NCI-H1694 (cell line): ENCODE measurements at places on chromosomes 6 and 20.

GRCh38 chr20:20856306-20856705 lies 143.9 kb upstream of the RALGAPA2 start:
- no peak for DNase-seq

DNA sequence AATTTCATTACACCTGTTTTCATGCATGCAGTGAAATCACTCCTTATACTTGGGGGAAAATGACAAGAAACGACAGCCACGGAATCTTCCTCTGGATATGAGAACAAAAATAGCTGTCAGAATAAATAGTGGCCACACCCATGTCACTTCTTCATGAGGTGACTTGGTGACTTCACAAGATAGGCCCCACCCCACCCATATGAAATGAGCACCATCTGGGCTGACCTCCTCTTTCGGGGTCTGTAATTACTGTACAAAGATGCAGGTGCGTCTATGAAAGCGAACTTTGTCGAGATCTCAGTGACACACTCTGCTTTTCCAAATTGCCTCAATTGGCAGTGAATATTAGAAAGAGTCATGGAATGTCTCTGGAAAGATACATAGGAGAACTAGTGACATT lies 184.2 kb upstream of the CCN2 start:
- DNase-seq, result no peak

DNA sequence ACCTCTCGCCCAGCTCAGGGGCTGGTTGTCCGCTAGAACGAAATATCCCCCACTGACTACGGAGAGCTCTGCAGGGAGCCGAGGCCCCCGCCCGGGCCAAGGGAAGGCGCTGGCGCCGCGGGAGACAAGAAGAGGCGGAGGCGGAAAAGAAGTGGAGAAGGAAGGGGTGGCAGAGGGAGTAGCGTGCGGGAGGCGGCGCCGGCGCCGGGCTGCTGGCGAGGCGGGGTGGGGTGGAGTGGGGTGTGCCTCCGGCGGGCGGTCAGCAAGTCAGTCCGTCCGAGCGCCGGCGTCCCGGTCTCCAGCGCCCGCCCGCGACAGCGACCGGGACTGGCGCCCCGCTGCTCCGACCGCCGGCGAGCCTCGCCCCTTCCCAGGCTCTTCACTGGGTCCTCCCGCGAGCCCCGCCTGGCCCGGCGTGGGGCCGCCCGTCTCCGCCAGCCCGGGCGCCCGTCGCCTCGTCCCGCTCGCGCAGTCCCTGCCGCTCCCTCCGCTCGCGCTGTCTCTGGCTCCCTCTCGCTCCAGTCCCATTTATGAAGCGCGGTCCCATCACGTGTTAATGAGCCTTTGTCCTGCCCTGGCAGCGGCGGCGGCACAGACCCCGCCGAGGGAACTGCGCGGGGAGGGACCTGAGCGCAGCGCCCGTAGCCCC lies at the start of gene CNR1:
CNR1 (minus strand) TSS at position 504 of the 649 bp plus-strand sequence. CDS start 21,073 bp downstream, outside the sequence.
- DNase-seq, result no peak

DNA sequence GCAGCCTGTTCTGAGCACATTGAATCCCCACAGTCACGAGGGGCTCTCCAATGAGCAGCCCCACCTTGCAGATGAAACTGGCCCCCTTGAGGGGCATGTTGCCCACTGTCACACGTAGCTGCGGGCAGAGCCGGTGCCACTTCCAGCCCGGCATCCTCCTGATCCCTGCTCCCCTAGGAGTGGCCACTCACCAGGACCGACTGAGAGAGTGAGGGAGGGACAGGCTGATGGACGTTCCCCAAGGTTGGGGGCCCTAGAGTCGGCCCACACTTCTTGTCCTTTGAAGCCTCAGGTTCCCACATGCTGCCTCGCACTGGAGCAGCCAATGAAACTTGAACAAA lies 10.5 kb downstream of the ENTPD6 start:
- no peak for DNase-seq

DNA sequence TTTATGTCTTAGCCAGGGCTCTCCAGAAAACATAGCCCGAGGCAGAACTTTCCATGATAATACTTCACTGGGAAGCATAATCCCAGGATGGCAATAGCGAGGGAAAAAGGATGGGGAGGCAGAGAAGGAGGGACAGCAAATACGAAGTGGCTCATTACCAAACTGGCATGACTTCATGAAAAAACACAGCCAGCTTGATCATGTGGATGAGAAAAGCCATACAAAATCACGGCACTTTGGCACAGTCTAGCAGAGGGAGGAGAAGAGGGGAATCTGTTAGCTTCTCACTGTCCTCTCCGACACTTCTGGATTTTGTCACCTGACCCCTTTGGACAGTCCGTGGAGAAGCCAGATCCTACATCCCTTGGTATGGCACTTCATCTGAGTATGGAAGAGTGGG lies 212.5 kb upstream of the GRIK2 start:
- no peak for DNase-seq

- no peak for DNase-seq
Observed at GRCh38 chr6:166627875-166628801, 1.1 kb upstream of the RPS6KA2 start.

DNA sequence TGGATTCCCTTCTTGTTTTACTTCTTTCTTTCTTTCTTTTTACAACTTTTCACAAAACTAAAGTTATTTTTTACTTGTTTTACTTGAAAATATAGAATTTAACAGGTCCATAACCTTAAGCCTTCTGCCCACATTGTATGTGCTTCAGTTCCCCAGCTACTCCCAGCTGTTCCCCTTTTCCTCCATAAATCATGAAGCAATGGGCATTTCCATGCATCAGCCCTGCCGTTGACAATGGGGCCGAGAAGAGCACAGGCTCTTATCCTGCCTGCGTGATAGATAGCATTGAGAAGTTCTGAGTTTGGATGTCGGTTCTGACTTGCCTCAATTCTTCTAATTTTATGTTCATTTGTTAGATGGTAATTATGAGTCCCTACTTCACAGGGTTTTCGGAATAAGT lies 583.8 kb downstream of the CDH26 start:
- DNase-seq, result no peak

DNA sequence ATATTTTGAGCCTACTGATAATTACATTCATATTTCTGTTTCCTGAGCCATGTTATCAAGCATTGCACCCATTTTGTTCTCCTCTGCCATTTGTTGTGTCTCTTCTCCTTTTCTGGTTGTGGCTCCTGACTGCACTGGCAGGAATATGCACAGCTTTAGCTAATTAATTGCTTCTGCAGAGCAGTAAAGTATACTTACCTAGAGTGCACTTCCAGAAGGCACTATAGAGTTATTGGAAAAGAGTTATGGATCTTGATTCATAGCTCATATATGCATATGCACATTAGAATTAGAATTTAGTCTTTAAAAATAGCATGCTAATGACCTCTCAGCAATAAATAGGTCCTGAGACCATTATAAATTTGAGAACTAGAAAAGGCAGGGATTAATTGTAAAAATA lies 262.6 kb downstream of the NKAIN2 start:
- no peak for DNase-seq

- DNase-seq, result no peak
Observed at GRCh38 chr6:158293122-158293521, 19.1 kb upstream of the TULP4 start.

- DNase-seq, result no peak
Observed at GRCh38 chr6:134057478-134057877, 5.1 kb upstream of the SLC2A12 start.

GRCh38 chr6:139174961-139175360 lies 40.1 kb downstream of the HECA start:
- no peak for DNase-seq

DNA sequence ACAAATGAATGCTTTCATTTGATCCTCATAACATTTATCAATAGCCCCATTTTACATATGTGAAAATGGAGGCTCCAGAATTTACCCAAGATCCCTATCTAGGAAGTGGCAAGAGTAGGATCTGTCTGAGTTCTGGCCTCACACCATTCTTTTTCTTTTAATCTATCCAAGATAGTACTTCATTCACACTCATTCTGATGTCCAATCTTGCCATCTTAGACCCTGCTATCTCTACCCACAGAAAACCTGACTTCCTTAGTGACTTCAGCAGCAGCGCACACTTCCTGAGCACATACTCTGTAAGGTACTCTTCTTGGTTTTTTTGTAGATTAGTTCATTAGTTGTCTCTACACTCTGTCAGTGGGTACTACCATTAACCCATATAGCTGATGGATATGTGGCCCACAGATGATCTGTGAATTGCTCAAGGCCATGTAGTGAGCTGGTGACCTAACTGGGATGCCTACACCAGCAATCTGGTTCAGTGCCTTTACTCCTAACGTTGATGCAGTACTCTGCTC lies 36.3 kb downstream of the COX4I2 start:
- DNase-seq, result no peak

- no peak for DNase-seq
Observed at GRCh38 chr20:2468581-2469407, 1.8 kb downstream of the SNRPB start.

DNA sequence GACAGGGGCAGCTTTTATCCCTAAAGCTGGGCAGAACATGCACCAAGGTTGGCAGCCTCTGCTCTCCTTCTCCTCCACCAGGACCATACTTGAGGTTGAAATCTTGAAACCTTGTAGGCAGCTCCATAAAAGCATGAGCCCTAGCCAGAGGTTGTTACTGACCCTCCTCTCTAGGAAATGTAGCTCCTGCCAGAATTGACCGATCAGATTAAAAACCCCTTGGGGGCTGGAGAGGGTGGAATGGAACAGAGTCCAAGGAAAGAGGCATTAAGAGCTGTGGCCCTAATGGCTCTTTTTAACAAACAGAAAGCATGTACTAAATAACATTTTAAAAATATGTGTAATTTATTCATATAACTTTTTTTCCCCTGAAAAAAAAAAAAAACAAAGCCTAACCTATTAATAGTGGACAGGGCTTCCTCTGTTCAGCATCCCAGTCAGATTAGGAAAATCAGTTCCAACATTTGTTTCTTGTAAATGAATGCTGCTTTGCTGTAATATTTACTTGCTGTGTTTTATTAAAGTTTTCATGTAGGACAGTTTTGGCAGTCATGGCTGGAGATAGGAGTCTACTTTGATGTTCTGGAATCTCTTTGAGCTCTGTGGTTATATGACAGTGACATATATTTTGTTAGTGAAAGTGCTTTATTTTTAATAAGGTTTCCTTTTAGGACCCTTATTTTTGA lies 41.3 kb downstream of the MTHFD1L start:
- no peak for DNase-seq

DNA sequence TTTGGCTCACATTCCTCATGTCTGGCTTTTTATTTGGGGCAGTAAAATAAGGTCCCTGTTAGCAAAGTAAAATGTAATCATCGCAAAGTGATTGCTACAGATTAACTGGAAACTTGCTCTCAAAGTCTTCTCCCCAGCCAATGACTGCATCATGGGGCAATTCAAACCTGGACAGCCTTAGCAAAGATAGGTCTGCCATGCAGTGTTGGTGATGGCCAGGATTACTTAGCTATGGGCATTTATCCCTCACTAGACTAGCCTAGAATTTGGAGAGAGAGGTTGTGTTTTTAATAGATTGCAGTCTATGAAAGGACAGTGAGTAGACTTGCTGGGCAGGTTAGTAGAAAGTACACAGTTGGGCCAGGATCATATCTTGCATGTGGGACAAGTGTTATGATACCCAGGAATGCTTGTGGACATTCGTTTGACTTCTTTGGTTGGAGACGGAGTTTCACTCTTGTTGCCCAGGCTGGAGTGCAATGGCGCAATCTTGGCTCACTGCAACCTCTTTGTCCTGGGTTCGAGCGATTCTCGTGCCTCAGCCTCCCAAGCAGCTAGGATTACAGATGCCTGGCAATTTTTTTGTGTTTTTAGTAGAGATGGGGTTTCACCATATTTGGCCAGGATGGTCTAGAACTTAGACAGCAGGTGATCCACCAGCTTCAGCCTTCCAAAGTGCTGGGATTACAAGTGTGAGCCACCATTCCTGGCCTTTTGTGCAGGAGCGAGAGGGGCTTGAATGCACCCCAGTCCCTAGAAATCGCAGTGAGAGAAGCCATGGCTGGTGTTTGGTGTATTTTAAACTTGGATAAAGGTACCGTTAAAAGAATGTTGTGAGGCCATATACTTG lies 3.4 kb downstream of the RPS12 start:
- DNase-seq, result no peak

DNA sequence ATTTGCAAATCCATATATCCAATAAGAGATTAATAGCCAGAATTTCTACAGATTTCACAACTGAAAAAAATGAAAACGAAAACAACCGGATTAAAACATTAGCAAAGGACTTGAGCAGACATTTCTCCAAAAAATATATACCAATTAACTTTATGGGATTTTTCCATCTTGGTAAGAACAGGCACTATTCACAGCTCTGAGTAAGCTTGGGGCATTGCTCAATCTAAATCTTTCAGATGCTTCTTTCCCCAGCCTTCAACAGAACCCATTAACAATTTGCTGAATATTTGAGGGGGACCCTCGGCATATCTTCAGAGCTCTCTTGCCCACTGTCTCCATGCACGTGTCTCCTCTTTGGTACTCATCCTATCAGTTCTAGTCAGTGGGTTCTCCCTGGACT lies 111.7 kb upstream of the CD93 start:
- no peak for DNase-seq

DNA sequence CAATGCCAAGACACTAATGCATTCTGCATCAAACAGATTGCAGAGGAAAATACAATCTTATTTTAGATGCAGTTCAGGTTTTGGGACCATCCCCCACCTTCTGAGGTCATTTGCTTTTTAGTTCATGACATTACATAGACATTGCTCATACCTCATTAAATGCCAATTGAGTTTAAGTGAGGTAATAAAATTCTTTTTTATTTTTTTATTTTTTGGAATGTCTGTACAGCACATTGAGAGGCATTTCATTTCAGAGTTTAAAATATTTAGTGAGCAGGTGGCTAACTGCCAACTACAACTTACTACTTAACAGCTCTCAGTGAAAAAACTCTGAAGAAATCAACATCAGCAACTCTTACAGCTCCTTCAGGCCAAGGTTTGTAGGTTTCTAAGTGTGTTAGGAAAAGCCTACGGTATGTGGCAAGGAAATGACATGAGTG lies 482.2 kb upstream of the RNF217 start:
- no peak for DNase-seq

DNA sequence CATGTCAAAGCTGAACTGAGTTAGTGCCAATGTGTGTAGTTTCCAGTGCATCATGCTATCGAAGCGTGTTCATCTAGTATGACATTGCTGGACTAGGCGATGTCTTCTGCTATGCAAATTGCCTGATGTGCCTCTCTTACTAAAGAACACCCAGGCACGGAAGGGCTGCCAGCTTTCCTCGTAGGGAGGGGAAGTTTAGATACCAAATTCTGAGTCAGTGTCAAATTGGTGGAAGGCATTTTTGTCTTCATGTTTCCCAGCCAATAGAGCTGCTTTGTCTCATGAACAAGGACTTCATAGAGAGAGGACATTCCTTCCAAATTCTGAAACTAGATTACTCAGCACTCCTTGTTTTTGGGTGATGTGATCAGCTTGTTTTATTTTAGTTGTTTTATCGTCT lies 320.1 kb downstream of the BTBD3 start:
- DNase-seq, result no peak

DNA sequence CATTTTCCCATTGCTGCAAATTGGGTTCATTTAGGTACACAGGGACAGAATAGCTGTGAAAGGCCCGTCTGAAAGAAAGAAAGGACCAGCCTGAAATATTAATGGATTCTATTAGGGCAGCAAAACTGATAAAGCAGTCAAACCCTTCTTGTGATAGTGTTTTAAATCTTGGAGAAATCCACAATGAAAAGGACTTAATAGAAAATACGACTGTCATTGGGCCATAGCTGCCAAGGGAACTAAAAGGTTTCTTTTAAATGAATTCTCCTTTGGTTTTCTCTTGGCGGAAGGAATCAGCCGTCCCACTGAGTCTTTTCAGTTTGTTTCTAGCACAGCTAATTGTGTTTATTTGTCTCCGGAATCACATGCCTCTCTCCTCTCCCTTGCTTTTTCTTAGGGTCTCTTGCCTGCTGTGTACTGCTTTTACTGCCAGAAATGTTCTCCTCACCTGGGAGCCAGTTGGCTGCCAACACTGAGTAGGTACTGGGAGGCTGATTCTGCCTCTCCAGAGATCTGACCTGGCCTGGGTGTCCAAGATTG lies 11.3 kb downstream of the PAQR8 start:
- DNase-seq, result no peak
